ENCODE measurements at places on chromosomes 2 and 18.

- DNase-seq = no peak
Measured at GRCh38 chr18:14093307-14093915, 38.8 kb downstream of the ZNF519 start.

- DNase-seq = no peak
Measured at GRCh38 chr2:3325458-3326181, 52.0 kb downstream of the EIPR1 start.

- no peak for DNase-seq
Measured at GRCh38 chr2:218882866-218883366, 2.3 kb downstream of the WNT10A start.

- DNase-seq = no peak
Measured at GRCh38 chr2:235055891-235056516, 104.2 kb downstream of the SH3BP4 start.
